ENCODE measurements at places on chromosomes 7 and 10.

DNA sequence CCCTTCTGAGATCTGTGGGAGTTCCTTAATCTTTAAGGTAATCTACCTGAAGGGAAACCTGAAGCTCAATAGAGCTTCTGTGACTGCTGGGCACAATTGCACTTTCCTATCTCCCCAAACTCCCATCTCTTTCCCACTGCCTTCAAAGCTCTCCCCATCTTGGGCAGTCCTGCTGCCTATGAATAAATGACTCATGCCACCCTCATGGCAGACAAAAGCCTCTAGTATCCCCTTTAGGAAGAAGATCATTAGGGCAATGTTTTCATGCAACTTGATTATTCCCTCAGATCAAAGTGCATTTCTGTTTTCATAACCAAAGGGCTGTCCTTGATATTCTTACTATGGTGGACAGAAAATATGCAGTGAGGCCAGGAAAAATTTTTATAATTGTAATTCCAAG, 704.9 kb upstream of the LRRN3 start:
- DNase-seq: no peak

- no peak for DNase-seq
These were observed 113.7 kb downstream of the LRMDA start for GRCh38 chr10:75544993-75545706.

DNA sequence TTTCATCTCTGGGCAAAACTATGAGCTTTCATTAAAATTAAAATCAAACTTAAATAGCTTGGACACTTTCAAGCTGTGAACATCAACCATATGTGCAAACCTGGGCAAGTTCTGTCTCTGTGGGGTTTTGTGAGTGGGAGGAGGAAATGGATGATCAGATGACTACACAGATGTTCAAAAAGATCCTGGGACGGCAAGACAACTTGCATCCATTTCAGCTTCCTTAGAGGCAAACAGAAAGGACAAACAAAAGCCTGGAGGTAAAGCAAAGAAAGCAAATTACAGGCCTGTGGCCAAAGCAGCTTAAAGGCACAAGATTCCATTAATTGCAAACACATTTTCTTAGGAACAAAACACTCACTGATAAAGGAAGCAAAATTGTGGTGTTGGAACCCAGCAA, 222.2 kb downstream of the NEBL start:
- no peak for DNase-seq

DNA sequence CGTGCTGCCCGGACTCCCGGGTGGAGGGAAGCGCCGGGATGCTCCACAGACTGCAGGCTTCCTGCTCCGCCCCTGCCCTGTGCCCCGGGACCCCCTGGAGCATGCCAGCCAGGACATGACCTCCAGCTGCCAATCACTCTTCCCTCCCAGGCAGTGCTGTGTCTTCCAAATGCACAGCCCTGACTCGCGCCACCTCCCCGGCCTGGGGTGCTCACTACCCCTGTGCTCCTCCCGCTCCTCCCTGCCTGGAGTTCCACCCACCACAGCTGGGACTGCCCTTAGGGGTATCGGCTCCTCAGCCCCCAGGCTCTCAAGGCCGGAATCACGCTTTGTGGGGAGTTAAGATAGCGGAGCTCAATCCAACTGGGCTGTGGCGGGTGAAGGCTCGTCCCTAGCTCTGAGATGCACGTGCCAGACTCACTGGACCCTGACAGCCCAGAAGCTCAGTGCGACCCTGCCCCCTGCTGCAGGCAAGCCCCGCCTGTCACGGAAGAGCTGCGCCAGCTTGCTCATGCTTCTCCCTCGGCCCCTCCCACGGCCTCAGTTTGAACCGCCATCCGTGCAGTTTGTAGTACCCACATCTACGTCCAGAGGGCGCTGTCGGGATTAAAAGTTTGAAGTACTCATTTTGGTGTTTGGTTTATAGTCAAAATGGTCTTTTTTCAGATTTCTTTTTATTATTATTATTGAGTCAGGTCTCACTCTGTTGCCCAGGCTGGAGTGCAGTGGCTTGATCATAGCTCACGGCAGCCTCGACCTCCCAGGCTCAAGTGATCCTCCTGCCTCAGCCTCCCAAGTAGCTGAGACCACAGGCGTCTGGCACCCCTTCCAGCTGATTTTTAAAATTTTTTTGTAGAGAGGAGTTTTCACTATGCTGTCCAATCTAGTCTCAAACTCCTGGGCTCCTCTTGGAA, 142.5 kb upstream of the TCERG1L start:
- peak; percentile 69 for DNase-seq

DNA sequence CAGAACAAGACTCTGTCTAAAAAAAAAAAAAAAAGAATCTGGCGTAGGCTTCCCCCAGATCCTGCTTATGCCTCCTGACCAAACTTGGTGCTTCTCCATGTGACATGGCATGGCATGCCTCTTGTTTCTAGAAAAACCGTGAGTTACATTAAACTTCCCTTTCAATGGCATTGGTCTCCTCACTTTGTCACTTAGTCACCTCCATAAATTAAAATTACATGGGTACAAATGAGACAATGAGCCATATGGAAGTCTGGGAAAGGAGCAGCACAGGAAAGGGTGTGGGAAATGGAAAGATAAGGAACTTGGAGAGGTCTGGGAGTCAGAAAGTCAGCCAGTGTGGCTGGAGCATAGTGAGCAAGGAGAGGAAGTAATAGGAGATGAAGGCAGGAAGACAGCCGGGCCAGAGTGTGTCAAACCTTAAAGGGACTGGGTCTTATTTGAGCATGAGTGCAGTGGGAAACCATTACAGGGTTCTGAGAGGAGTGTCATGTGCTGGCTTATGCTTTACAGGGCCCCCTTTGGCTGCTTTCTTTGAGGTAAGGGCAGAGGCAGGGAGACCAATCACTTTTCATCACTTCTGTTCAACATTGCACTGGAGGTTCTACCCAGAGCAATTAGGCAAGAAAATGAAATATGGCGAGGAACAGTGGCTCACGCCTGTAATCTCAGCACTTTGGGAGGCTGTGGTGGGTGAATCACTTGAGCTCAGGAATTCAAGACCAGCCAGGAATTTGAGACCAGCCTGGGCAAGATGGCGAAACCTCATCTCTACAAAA, 21.3 kb upstream of the ZMIZ2 start:
- DNase-seq: no peak

DNA sequence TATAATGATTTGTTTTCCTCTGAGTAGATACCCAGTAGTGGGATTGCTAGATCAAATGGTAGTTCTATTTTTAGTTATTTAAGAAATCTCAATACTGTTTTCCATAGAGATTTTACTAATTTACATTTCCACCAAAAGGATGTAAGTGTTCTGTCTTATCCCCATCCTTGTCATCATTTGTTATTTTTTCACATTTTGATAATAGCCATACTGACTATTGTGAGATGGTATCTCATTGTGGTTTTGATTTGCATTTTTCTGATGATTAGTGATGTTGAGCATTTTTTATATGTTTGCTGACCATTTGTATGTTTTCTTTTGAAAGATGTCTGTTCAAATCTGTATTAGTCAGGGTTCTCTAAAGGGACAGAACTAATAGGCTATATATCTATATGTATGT, 160.0 kb upstream of the TMEM229A start:
- no peak for DNase-seq

DNA sequence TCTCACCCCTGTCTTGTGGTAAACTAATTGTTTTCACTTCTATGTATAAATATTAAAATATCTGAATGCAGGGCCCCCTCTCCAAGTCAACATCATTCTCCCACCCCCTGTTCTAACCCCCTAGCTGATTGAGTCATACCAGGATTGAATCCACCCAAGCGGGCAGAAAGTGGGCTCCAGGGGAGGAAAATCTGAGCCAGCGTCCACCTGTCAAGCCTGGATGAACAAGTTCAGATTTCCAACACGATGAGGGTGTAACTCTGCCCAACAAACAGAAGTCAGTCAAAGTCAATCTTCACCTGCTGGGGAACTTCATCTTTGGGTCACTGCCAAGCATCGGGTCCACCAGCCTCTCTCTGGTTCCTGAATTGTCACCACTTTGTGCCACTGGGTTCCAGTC, 162.9 kb upstream of the CELF2 start:
- no peak for DNase-seq

- no peak for DNase-seq
These were observed 252.6 kb downstream of the SEC23IP start for GRCh38 chr10:120145107-120145506.

GRCh38 chr7:130297628-130298543, 4.9 kb downstream of the CPA4 start:
- DNase-seq: no peak

DNA sequence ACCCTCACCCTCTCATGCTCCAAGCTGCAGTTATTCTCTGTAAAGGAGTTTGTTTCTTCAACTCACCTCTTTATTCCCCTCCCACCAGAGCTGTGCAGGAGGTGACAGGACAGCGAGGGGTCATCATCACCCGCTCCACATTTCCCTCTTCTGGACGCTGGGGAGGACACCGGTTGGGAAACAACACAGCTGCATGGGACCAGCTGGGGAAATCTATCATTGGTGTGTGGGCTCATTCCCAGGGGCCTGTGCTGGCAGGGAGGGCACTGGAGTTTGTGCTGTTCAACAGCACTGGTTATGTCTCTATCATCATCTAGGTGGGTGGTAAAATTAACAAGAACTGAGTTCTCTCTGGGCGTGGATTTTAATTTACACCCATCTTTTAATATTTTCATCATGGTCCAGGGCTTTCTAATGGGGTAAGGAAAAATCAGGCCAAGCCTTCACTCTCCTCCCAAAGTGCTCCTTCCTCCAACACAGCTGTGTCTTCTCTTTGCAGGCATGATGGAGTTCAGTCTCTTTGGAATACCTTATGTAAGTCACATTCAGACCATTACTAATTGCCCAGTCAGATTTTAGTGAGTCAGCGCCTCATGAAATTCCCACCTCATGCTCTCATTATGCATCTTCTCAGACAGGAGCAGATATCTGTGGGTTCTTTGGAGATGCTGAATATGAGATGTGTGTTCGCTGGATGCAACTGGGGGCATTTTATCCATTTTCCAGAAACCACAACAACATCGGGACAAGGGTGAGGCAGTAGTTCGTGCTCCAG, 61.6 kb downstream of the PRSS58 start:
- no peak for DNase-seq

GRCh38 chr7:149125189-149125862, 798 bp downstream of the ZNF425 start:
- peak; percentile 11 for DNase-seq

GRCh38 chr7:42080841-42081586, 156.0 kb downstream of the GLI3 start:
- no peak for DNase-seq

GRCh38 chr7:50853311-50853710, 70.6 kb upstream of the GRB10 start:
- DNase-seq: no peak

GRCh38 chr10:116705498-116705897, 36.9 kb downstream of the HSPA12A start:
- DNase-seq: no peak

DNA sequence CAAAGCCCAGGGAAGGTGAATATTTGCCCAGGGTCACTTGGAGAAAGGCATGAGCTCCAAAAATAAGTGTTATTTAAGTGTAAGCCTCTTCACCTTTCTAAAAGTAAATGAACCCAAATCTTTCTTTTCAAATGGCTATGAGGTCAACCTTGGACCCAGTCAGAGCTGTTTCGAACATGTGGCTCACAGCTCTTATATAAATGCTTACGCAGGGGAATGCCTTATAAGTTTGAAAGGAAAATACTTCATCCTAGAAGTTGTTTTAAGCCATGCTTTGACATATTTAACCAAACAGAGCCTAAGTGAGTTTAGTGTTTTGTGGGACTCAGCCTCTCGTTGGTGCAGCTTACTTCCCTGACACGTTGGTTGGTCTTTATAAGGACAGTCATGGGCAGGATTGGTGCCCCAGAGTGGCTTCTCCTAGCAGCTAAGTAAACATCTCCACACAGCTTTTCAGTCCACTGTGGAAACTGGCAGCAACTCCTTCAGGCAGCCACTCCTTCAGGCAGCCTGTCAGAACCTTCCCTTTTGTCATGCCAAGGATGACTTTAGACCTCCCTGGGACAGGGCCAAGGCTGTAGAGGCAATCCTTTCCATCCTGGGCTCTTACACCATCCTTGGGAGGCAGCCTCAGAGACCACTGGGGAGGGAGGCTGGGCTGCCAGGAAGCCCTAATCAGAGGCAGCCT, 43.6 kb downstream of the MINDY4 start:
- no peak for DNase-seq

- DNase-seq: no peak
These were observed 11.6 kb downstream of the GNG11 start for GRCh38 chr7:93933156-93933555.

- DNase-seq: no peak
These were observed 75.3 kb upstream of the IL6 start for GRCh38 chr7:22651534-22652243.

DNA sequence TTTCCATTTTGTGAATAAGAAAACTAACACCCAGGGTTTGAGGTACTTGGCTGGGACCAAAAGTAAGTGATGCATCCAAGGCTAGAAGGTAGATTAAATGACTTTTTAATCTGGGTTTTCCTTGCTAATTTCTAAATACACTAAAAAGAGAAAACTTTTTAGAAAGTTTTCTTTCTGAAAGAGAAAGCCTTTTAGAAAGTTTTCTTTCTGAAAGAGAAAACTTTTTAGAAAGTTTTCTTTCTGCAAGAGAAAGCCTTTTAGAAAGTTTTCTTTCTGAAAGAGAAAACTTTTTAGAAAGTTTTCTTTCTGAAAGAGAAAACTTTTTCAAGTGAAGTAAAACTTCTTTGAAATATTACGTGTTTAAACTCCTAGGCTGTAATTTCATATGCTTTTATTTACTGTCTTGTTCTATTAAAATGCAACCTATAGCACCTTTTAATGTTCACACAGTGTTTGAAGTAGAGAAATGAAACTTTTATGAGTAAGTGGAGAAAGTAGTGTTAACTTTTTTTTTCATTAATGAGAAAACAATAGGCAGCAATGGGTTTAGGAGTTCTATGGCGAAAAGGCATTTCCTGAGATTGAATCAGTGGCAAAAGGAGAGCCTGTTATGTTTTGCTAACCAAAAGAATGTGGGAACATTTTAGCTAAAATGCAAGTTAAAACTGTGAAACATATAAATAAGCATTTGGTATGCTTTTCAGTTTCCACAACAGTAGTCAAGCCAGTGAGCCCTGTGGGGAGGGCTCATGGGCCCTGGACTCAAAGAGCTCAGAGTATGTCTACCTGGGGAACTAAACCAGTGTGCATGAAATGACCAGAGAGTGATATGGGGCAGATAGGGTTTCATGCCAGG, 103.7 kb downstream of the RBM20 start:
- peak; percentile 31 for DNase-seq

- DNase-seq: no peak
These were observed 426 bp downstream of the SYPL1 start for GRCh38 chr7:106111655-106112117.

GRCh38 chr7:41873741-41874140, 170.9 kb upstream of the INHBA start:
- no peak for DNase-seq

DNA sequence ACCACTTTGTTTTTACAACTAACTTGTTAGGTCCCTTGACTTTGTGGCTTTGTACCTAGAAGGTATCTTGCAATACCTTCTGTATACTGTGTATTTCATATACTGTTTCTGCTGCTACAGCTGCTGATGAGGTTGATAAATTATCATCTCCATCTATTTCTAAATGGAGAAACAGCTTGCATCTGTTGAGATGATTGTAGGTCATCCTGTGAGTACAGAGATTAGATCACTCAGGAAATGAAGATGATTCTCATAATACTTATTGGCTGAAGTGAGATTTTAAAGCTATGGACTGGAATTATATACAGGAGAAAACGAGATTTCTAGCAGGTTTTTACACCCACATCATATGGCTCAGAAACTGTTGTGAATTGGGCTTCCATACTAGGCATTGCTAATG, 280.5 kb downstream of the KCND2 start:
- DNase-seq: no peak

Measured in stimulated activated naive CD8-positive, alpha-beta T cell treated with anti-CD3 and anti-CD28 coated beads, Interleukin-15, amount 100 ng/mL, for 72 hours (primary cell).